Right kidney (tissue), 9 donors: ENCODE measurements at places on chromosomes 2 and 18.

- DNase-seq, result no peak
Measured at GRCh38 chr2:32559136-32559535, 68.7 kb upstream of the TTC27 start.

- no peak for DNase-seq
Measured at GRCh38 chr2:23900541-23901322, 26.2 kb downstream of the ATAD2B start.

GRCh38 chr18:59792353-59792752 is 95.1 kb upstream of the CCBE1 start:
- no peak for DNase-seq

DNA sequence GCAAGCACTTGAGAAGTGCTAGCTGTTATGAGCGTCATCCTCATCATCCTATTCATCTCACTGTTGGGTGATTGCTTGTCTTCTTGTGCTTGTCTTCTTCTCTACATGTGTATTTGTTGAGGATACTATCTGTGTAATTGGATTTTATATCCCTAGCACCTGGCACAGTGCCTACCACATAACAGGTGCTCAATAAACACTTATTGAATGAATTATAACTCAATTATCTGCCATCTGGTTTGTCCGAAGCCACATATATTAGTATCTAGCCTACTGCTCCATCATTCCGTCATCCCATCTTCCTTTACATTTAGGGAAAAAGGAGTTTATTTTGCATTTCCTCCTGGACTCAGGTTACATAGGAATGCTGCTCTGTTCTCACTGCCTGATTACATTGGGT is 330.4 kb upstream of the ETAA1 start:
- DNase-seq, result no peak

DNA sequence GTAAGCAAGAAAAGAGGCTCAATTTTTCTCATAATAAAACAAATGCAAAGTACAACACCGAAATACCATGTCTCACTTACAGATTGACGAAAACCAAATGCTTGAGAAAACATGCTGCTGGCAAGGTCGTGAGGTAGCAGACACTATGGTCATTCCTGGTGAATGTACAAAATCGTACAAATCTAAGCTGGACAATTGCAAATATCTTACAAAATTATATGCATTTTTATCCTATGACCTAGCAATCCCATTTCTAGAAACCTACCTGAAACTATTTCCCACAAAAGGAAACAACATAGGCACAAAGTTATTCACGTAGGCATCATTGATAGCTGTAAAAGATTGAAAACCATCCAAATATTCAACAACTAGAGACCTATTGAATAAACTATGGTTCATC is 54.0 kb downstream of the SCG2 start:
- no peak for DNase-seq

DNA sequence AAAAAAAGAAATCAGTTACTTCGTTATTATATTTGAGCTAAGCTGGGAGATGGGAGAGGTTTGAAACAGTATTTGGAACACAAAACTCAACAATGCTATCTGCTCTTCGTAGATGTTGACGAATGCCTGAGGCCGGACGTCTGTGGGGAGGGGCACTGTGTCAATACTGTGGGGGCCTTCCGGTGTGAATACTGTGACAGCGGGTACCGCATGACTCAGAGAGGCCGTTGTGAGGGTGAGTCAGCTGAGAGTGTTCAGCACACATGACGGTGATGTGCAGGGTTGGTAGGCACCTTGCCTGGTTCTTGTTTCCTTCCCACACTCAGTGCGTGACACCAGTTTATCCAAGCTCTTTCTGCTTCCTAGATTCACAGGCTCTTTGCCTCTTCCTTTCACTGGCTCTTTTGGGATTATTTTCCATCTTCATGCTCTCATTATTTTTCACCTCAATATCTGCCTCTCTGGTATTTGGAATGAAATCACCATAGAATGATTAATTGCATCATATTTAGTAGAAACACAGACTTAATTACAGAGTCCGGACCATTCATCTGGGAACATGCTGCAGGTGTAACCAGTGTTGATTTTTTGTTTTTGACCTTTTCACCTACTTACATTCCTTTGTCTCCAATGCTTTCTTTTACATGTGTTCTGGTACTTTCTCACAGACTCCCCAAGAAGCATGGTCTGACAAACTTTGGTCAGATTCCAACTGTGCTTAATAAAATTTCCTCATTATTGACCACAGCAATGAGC is 200.6 kb upstream of the RASGRP3 start:
- no peak for DNase-seq

GRCh38 chr18:37019157-37019827 is 190.4 kb downstream of the KIAA1328 start:
- DNase-seq, result no peak

DNA sequence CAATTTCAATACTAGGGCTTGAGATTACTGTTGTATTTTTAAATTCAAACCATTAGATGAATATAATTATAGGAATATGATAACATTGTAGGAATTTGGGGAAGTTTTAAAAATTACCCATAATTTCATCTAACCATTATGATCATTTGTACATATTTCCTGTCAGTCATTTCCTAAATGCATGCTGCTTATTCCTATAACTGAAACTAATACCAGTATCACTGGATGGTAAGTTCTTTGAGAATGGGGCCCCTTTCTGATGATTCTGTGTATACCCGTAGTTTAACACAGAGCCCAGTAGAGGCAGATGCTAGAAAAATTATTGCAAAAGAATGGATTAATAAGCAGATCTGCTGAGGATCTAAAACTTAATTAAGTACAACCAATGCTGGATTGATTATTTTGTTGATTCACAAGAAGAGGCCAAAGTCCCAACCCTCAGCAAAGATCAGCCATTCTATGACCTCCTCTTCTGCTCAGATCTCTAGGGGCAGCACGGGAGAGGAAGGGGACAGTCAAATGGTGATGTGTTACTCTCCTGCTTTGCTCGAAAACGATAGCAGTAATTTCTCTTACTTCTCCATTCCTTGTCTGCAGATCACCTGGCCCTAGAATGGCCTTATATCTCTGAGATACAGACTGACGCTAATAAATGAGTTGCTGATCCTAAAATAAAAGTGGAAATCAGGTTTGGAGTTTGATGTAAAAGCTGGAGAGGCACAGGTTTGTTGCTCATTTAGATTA is 69.5 kb upstream of the PELI1 start:
- DNase-seq, result no peak

DNA sequence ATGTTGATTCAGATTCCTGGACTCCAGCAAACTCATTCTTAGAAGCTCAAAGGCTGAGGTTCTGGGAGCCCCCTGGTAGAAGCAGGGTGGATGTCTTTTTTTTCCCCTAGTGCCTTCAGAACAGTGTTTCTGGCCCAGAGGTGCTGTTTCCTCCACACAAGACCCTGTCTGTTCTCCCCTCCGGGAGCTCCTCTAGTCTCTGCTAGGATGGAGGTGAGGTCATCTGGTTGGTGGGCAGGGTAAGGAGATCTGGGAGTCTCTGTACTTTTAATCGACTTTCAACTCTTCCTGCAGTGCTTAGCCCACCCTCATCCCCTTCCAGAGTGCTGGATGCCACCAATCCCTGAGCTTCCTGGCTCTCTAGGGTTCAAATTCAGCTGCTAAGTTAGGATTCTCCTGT is 192.0 kb downstream of the SH3BP4 start:
- no peak for DNase-seq

GRCh38 chr2:185132501-185133041 is 534.2 kb downstream of the ZNF804A start:
- no peak for DNase-seq

DNA sequence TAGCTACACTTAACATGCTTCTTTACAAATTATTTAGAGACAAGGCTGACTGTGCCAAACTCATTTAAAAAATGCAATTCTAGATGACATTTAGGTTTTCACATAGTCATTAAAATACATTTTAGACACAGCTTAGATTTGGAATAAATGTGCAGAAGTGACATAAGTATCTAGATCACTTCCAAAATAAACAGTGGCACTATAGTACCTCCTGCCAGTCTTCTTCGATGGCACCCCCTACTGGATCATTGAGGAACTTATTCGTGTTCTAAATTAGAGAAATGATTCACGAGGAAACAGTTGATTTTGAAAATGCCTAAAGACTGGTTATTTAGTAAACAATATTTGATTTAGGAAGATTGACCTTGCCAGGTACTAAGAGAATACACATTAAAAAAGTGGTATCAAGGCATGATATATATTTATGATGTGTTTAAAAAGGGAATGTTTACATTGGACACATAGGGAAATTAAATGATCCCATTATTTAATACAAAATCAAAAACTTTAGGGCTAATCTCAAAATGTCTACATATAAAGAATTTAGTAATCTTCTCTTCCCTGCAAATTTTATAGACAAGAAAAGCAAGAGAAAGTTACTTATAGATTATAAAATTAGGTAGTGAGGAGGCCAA is 323.9 kb downstream of the XIRP2 start:
- DNase-seq, result no peak

- DNase-seq, result no peak
Measured at GRCh38 chr2:42267530-42267929, 93.5 kb downstream of the COX7A2L start.

DNA sequence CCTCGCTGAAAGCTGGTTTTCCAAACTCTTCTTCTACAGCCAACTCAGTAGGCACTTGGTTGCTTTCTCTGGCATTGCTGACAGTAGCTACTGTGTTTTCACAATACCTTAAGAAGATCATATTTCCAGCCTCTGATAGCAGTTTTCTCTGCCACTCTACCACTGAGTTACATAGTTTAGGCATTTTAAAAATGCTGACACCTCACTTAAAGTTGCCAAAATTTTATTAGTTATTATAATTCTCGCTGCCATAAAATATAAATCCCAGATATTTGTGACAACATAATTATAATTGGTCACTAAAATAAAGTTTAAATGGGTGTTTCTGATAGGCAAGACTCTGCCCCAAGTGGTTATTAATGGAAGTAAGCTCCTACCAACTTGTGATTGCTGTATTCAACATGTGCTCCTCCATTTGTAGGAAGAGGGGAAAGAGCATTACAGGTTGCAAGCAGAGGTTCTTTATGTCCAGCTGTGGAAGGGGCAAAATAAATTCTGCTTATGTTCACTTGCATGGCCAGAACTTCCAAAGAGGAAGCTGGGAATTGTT is 1202.8 kb downstream of the CNTNAP5 start:
- DNase-seq, result no peak

GRCh38 chr2:152467677-152468410 is 132.9 kb downstream of the FMNL2 start:
- no peak for DNase-seq

DNA sequence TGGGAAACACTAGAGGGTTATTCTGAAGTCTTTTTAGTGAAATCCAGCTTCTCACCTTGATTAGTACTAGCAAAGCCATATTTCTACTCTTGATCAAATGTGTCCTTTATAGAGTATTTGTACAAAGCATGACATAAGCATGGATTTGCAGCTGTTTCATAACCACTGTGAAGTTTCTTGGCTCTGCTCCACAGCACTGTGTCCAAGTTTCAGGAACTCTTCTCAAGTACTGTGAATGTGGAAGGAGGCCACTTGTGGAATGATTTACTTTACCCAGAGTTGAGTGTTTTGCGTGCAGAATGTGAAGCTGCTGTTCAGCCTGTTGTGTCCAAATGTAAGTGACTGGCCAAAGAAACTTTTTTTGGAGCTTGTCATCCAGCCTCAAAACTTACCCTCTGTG is 16.2 kb upstream of the MAPRE2 start:
- no peak for DNase-seq

DNA sequence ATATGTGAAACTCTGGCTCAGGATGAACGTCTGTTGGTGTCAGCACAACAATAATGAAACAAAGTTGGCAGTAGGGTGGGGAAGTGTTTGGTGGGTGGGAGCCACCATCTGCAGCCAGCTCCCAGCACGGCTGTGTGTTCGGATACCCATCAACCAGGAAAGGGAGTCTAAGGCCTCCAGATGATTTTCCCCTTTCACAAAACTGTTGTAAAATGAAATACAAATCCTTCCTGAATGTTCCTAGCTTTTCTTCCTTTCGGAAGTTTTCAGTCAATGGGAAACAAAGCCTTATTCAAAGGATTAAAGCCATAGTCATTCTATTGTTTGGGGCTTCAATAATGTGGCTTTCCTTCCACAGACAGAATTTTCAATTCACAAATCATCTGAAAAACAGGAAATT is 14.5 kb upstream of the DARS1 start:
- no peak for DNase-seq

DNA sequence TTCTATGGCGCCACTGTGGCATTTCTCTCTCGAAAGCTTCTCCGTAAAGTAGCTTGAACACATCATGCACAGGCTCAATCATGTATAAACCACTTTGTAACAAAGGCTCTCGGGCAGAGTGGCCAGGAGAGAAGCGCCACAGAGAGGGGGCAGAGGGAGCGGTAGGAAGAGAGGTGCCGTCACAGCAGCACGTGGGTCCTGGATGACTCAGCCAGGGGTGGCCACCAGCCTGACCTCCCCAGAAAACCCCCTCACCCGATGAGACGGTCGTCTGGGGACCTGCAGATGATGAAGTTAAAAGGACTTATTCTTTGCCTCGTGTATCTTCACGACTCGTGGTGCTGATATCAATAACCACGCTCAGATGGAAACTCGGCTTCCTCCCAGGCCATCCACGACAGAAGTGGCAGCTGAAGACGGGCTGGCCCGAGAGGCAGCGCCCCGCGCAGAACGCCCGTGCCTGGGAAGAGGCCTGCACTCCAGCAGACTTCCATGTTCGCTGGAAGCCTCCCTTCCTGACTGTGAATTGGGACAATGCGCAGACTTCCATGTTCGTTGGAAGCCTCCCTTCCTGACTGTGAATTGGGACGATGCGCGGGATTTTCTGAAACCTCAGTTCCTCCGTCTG is 46.4 kb upstream of the MTCL1 start:
- DNase-seq, result no peak

DNA sequence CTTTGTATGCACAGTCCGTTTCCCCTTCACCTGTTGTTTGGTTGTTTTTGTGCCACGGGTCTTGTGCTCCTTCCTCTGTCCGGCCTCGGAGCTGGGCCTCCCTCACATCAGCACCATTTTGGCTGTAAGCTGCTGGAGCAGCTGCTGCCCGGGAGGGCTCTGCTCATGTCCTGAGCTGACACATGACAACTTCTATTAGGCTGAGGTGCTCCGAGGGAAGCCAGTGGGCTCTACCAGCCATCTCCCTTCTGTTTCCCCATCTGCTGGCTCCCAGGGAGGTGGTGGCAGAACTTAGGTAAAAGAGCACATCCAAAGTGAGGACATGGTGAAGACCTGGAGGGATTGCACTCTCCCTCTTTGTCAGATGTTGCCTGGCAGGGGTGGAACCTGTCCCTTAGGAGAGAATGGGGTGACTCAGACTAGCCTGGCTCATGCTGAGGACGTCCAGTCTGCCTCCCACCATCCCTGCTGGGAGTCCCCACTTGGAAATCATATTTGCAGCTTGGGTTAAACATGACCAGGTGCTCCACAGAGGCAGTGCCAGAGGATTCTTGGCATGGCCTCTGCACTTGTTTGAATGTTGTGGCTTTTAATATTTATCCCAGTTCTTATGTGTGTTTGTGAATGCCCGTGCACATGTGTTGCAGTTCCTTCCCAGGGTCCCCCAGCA is 49.8 kb upstream of the TNP1 start:
- DNase-seq, result no peak
